PC-3 (cell line): ENCODE measurements at places on chromosomes 3 and 15. TPM values are rescaled to one million over a fixed set of nuclear protein-coding genes. Genes with fewer than 3 reads are reported as not detected.
A peak's percentile ranks its signal among the peaks of the same experiment; 100 is the strongest.

DNA sequence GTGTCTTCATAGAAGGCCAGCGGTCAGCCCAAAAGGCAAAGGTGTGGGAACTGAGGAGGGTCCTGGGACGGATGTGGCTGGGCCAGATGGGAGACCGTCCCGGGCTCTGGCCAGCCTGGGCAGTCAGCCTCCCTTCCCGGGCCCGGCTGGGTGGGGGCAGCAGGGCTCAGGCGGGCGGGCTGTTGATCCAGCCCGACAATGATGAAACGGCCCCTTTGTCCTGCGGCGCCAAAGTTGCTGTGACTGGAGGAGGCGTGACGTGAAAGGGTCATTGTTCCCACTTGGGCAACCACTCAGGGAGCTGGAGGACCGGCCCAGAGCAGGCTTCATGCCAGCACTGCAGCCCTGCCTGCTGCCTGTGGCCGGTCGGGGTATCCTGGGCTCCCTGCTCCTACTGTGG lies 16.5 kb downstream of the DUSP7 start:
- no peak for DNase-seq

- no peak for DNase-seq
Measured at GRCh38 chr3:38579141-38579540, 70.3 kb downstream of the SCN5A start.

Gene HYAL3
- 13.2 and 20.8 TPM in 2 replicates for total RNA-seq

Gene AADAC
- total RNA-seq, result 0.18 TPM in 1 of 2 replicates, not detected in the other

DNA sequence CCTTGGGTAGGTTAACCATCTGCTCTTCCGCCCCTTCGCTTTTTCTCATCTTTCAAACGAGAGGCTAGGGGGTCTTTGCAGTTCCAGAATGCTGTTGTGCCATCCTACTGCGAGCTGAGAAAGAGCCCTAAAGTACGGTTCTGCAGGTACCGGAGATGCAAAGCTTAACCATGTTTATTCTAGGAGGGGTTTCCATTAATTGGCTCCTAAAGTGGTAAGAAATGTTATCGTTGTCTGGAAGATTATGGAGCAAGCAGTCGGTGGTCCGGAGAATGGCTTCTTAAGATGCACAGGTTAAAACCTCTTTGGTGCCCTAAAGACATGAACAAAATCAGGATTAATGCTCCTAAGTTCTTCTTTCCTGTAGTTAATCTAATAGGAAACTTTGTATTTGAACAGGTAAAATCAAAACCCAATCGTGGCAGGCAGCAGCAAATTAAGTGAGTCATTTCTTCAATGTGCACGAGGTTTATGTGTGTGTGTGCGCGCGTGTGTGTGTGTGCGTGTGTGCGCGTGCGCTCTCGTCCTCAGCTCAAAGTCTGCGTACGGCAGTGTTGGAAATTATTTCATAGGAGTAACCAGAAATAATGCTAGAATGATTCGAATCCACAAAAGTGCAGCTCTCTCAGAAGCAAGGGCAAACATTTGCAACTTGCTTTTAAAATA lies 772 bp downstream of the FAM81A start:
- DNase-seq, result peak; percentile 18

DNA sequence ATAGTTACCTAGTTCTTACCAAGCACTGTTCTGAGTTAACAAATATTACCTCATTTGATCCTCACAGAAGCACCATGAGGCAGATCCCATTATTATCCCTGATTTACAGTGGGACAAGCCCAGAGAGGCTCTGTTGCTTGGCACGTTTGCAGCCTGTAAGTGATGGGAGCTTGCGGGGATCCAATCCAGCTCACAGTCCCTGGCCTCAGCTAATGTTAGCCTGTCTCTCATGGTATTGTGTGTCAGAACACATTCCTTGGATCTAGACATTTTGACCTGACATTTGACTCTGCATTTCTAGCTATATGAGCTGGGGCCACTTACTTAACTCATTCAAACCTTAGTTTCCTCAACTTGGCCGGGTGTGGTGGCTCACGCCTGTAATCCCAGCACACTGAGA lies 246.9 kb upstream of the LRTM1 start:
- no peak for DNase-seq

- DNase-seq, result no peak
Measured at GRCh38 chr3:27085829-27086730, 283.1 kb downstream of the NEK10 start.

- DNase-seq, result no peak
Measured at GRCh38 chr15:55222588-55222987, 25.8 kb upstream of the RSL24D1 start.

DNA sequence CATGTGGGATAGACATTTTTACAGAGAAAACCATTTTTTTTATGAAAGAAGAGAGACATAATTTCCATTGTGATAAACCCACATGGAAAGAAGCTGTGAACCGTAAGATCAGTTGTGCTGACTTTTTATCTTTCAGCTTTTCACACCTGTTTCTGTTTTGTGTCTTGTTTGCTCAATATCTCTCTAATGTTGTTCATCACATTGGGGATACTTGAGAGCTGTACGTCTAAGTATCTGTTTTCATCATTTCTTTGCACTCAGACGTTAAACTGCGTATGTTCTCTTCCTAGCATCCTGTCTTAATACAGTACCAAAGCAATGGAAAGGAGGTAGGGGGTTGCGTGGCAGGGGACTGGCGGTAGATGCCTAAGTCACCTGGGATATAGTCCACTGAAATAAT lies 449.0 kb downstream of the NAALADL2 start:
- DNase-seq, result no peak

- peak; percentile 64 for DNase-seq
Measured at GRCh38 chr15:43253431-43254403, 13.0 kb downstream of the TGM5 start.

- DNase-seq, result peak; percentile 91
Measured at GRCh38 chr3:185353823-185354614, 8.9 kb upstream of the MAP3K13 start.

DNA sequence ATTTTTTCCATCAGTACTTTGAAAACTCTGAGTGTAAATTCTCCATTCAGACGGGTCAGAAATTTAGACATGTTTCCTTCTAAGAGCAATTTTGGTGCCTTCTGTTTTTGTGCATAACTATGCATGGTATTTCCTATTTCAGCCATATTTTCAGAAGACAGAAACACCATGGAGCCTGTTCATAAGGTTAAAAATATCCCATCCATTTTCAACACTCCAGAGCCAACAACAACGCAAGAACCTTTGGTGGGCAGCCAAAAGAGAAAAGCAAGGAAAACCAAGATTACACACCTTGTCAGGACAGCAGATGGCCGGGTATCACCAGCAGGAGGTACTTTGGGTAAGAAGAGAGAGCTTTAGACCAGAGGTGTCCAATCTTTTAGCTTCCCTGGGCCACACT lies 275.6 kb downstream of the BBX start:
- no peak for DNase-seq

DNA sequence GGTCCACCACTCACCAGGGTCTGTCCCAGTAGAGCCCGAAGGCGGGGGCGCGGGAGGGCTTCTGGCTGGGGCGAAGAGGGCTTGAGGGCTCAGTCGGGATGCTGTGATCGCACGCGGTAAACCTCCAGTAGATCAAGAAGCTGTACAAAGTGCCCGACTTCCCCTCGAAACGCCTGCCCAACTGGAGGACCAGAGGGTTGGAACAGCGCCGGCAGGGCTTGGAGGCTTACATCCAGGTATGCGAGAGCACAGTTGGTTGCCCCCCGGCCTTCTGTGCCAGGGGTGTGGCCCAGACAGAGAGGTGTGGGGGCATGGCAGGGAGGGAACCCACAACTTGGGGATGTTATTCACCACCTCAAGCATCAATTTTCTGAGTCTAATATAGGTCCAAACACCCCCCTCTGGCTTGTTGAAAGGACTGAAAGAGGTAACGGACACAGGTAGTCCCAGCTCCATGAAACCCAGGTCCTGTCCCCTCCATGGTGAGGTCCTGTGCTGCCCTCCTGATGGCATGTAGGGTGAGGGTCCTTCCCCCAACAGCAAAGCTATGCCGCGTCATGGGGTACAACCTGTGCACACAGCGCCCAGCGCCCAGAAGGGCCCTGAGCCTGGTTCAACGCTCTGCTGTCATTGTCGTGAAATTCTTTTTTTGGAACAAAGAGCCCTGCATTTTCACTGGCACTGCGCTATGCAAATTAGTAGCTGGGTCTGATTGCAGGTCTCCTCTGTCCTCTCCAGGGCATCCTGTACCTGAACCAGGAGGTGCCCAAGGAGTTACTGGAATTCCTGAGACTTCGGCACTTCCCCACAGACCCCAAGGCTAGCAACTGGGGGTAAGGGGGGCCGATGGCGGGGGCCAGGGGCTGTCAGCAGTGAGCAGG lies 1.2 kb downstream of the SNX22 start:
- no peak for DNase-seq

GRCh38 chr15:101795455-101795854 lies 7.9 kb upstream of the OR4F6 start:
- peak; percentile 57 for DNase-seq

GRCh38 chr3:10370429-10370828 lies 49.5 kb upstream of the SEC13 start:
- DNase-seq, result no peak

- DNase-seq, result no peak
Measured at GRCh38 chr3:116155841-116156240, 289.4 kb downstream of the LSAMP start.

DNA sequence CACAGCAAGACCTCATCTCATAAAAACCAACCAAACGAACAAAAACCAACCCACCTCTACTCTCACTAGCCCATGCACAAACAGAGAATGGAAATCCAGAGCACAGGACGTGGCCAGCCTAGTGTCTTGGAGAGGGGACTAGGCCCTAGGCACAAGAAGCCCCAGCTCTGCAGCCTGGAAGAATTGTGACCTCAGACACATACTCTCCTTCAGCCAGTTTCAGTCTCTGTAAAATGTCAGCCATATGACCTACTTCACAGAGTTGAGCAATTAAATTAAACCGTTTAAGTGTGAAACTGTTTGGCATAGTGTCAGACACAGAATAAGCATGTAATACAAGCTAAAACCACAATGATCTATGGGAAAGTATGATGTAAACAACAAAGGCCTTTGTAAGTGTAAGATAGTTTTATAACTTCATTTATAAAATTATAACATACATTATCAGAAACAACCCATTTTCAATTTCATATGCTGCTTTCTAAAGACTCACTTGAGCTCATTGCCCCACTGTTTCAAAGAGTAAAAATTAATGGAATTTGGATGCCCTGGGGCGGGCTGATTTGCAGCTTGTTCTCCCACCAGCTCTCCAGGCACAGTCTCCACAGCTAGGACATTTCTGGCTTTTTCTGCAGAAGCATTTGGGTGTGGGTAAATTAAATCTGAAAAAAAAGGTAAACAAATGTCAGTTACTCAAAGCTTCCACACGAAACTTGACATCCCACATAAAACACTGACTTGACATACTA lies 32.9 kb downstream of the TBC1D2B start:
- DNase-seq, result no peak

GRCh38 chr3:152230370-152230769 lies 38.4 kb upstream of the MBNL1 start:
- no peak for DNase-seq

Gene PPP2R3A
- 9.4 and 12.3 TPM in 2 replicates for total RNA-seq

Gene SLC6A20
- not detected in 2 replicates for total RNA-seq

GRCh38 chr3:85846940-85847339 lies 888.2 kb downstream of the CADM2 start:
- DNase-seq, result no peak

Gene SLC12A1
- total RNA-seq, result not detected in 2 replicates

Gene SLC2A2
- total RNA-seq, result not detected in 2 replicates

GRCh38 chr15:66841953-66842681 lies 140.1 kb downstream of the SMAD6 start:
- peak; percentile 82 for DNase-seq

- no peak for DNase-seq
Measured at GRCh38 chr3:135243616-135244015, 448.6 kb downstream of the EPHB1 start.

DNA sequence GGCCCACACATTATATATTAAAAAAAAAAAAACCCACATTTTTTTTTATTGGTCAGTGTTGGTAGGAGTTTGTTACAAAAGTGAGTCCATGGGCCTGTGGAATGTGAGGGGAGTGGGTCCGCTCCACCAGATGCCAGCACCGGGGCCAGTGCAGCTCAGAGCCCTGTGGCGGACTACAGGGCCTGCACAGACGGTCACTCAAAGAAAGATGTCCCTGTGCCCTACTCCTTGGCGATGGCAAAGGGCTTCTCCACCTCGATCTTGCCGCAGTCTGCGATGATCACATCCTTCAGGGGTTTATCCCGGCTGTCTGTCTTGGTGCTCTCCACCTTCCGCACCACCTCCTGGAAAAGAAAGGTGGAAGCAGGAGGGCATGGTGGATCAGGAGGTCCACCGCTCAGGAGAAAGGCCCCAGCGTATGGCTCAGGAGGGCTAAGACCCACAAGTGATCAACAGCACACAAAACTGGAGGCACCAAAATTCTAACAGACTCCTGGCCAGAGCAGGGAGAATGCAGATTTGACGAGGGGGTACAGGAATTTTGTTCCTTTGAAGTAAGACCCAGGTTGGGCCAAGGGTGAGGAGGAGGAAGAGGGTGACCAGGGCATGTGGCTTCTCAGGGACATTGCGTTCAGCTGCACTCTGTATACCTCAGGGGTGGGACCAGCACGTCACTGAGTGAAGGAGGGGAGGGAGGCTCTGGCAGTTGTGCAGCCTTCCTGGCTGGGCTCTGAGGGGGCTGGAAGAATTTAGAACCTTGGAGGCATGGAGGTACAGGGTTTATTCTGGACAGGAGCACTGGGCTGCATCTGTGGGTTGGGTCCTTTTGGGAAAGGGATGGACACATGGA lies 4.5 kb downstream of the SNX22 start:
- no peak for DNase-seq

GRCh38 chr3:178318340-178318739 lies 217.9 kb upstream of the KCNMB2 start:
- DNase-seq, result no peak

DNA sequence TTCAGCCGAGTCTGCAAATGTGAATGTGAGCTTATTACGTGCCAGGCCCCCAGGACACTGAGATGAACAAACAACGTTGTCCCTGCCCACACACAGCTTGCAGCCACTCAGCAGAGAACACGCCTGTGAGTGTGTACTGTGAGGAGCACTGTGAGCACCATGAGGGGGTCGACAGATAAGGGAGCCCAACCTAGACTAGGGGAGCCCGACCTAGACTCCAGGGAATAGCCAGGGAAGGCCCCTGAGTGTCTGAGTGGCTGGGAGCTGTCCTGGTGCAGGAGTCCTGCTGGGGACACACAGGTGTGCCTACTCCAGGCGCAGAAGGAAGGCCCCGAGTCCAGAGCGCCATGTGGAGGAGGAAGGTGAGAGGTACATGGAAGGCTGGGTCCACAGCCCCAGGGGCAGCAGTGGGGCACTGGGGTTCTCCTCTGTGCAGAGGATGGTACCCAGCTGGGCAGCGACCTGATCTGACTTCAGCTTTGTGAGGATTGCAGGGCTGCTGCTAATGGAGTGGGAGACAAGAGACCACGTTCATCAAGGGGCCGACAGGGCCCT lies 36.5 kb downstream of the MGLL start:
- no peak for DNase-seq

- no peak for DNase-seq
Measured at GRCh38 chr3:130093741-130094391, 12.2 kb downstream of the ALG1L2 start.
